ENCODE measurements at places on chromosomes 7 and 10.

DNA sequence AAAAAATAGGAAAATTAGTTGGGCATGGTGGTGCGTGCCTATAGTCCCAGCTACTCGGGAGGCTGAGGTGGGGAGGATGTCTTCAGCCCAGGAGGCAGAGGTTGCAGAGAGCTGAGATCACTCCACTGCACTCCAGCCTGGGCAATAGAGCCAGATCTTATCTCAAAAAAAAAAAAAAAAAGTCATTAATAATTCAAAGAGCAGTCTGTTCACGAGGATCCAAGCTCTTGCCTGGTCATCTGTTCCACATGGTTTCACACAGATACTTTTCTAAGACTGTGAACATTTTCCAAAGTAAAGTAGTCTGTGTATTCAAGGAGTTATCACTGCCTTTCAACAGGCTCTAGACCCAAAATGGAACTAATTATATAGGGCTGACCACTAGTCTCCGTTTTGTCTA lies 86.9 kb downstream of the ZNF277 start:
- DNase-seq: no peak

DNA sequence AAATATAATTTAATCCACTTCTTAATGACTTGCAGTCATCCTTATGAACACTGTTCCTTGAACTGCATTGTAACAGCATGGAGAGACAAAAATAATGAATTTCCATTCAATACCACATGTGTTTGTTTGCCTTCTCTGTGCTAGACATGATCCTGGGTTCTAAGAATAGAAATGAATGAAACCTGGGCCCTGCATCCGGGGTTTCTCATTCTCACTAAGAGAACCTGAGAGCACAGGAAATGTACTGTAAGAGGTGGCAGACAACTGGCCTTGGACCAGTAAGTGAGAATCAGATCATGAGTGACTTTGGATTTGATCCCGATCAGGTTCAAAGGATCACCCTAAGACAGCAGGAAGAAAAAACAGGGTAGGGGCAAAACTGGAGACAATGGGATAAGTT lies 37.2 kb upstream of the CUL1 start:
- no peak for DNase-seq

GRCh38 chr10:56605051-56605450 lies 244.0 kb upstream of the ZWINT start:
- DNase-seq: no peak

DNA sequence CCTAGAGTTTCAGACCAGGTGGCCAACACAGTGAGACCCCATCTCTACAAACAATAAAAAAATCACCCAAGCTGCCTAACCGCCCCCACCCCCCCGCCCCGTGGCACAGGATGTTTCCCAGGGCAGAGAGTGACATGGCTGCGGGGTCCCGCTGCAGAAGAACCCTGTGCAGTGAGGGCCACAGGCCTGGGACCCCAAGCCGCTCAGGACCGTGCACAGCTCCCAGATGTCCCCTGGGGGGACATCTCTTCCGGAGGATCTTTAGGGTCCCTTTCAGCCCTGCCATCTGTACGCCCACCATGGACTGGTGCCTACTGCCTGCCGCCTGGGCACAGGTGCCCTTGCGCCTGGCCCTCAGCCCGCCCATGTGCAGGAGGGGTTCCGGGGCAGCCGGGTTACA lies 373.6 kb downstream of the DNAJB6 start:
- DNase-seq: no peak

GRCh38 chr7:7662527-7662926 lies 22.0 kb downstream of the UMAD1 start:
- DNase-seq: no peak

DNA sequence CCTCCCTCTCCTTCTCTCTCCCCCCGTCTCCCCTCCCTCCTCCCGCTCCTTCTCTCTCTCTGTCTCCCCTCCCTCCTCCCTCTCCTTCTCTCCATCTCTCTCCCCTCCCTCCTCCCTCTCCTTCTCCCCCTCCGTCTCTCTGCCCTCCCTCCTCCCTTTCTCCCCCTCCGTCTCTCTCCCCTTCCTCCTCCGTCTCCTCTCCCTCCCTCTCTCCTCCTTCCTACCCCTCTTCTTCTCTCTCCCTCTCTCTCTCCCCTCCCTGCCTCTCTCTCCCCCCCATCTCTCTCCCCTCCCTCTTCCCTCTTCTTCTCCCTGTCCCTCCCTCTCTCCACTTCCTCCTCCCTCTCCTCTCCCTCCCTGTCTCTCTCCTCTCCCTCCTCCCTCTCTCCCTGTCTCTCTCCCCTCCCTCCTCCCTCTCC lies 32.2 kb downstream of the AP5Z1 start:
- no peak for DNase-seq

GRCh38 chr10:7651853-7652470 lies 14.8 kb downstream of the ITIH5 start:
- no peak for DNase-seq

- no peak for DNase-seq
Observed at GRCh38 chr7:167090-167855, 25.1 kb upstream of the FAM20C start.

- no peak for DNase-seq
Observed at GRCh38 chr10:71719042-71719441, 536 bp downstream of the C10orf105 start.

DNA sequence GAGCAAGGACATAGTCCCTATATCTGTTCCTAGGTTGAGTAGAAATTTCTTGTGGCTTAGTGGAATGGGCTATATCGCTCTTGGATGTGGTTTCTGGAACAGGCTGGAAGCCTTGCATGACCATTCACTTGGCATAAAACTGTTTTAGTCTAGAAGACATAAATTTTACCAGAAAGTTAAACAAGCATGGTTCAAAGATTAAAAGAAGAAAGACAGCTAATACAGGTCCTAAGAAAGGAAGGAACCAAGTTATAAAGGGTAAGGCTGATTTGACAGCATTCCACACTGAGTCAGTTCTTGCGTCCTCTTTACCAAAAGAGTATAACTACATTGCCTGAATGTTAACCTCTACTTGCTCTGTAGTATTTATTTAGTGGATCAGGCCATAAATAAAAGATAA lies 724.2 kb downstream of the SORCS1 start:
- no peak for DNase-seq

- no peak for DNase-seq
Observed at GRCh38 chr10:28036587-28036986, 37.7 kb upstream of the ODAD2 start.

DNA sequence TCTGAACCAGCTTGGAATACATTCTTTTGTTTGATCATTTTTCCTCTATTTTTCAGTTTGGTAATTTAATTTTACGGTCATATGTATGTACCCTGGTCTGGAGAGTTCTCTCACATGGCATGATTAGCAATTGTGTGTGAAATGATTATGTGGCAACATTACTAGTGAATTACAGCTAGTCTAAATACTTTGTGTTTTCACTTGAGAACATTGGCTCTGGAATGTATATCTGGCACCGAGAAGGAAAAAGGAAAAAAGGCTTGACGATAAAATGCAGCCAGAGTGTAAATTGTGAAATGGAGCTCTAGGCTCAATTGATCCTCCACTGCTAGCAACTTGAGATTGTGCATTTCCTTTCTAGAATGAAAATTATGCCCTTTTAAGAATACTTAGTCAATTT lies 397.2 kb downstream of the EXOC4 start:
- no peak for DNase-seq

DNA sequence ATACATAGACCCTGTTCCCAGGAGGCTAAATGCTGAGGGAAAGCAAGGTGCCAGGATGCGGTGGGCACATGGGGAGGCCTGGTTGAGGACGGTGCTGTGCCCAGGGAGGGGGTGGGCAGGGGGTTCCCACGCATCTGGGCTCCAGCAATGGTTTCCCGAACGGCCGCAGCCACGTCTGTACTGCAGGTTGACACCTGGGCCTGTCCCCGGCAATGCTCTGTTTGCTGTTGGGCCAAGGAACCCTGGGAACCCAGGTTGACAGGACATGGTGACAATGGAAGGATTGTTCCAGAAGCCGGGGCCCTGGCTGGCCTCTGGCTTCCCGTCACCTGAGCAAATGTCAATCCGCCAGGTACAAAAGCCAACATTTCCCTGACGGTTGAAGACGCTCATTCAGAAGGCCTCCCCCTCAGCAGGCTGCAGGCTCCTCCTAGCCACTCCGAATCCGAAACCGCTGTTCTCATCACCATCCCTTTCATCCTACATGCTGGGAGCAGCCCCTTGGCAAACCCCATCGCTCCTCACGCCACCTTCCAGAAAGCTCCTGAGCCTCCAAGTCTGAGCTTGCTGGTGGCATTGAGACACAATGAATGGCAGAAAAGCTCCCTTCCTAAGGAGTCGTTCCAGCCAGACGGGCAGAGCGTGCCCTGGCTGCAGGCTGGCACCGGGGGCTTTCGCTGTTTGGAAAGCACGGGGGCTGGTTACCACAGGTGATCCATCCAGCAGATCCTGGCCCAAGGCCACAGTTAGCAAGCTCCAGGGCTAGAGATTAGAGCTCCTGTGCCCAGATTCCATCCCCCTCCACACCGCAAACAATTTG lies 31.2 kb downstream of the SPOCK2 start:
- DNase-seq: no peak

DNA sequence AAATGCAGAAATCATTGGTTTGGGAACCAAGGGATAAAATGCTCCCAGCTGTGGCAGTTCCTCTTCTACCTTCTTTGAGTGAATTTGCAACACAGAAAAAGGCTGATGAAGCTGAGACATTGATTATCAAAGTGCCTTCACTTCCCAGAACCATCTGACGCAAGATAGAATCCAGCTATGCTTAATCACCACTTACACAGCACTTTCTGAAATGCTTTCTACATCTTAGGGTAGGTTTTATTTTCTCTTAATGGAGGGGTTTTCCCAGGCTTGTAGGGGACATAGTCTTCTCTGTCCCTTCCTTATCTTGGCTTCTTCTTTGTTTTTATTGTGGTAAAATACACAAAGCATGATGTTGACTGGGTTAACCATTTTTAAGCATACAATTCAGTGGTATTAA lies 332.6 kb upstream of the ZNF32 start:
- no peak for DNase-seq

GRCh38 chr10:58727633-58728032 lies 215.0 kb downstream of the BICC1 start:
- no peak for DNase-seq

GRCh38 chr7:26856176-26856985 lies 8.0 kb downstream of the SKAP2 start:
- no peak for DNase-seq

DNA sequence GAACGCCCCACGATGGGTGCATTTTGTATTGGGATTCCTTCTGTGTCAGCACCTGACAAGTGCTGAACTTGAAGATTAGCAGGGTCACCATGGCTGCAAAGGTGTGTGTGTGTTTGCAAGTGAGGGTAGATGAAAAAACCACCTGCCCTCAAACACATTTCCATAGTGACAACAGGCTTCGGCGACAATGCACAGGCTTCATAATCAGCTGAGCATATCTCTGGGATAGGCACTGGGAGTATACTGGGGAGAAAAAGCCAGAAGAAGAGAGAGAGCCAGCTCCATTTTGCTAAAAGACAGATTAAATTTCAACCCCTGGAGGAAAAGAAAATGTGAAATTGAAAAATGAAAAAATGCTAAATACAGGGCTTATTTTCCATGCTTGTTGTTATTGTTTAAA lies 656.1 kb downstream of the INHBA start:
- no peak for DNase-seq

DNA sequence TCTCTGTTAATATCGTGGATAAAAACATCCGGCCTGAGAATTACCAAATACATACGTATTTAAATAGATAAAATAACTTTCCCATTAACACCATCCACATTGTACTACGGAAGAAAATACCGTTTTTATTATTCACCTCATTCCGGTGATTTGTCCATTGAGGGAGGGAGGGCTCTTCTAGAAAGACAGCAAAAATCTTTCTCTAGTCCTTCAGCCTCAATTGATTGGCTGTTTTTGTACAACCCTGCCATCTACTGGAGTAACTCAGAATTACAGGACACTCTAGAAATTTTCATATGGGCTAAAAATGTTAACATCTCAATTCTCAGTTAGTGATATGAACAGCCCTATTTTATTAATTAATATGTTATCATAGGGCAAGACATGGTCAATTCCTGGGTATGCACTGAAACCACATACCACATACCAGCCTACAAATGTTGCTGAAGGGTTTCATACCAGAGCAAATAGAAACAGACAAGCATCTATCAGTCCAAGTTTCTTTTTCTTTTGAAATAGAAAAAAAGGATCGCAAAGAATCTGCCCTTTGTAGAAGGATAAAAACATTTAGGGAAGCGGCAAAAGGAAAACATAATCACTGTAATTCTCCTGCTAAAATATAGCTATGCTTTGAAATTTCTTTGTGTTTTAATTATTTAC lies 55.8 kb upstream of the CDCA7L start:
- no peak for DNase-seq

- DNase-seq: no peak
Observed at GRCh38 chr7:106166651-106167342, 54.7 kb upstream of the SYPL1 start.

DNA sequence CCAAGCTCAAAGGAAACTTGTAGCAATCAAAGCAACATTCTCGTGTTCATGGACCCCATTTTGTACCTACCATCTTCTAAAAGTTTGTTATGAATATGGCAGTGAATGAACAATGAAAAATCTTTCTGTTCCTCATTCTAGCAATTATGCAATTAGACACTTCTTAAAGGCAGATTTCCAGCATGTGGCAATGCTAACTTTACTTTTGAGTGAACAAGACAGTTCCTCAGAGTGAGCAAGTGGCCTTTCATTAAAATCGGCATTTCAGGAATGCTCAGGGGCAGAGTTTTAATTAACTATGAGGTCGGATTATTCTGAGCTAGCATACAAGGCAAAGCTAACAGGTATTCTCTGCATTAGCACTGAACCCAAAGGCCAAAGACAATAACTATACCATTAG lies 48.4 kb upstream of the NFE2L3 start:
- DNase-seq: no peak

- DNase-seq: no peak
Observed at GRCh38 chr10:120131183-120131582, 238.7 kb downstream of the SEC23IP start.

GRCh38 chr10:94235461-94235860 lies 127.3 kb downstream of the NOC3L start:
- no peak for DNase-seq

DNA sequence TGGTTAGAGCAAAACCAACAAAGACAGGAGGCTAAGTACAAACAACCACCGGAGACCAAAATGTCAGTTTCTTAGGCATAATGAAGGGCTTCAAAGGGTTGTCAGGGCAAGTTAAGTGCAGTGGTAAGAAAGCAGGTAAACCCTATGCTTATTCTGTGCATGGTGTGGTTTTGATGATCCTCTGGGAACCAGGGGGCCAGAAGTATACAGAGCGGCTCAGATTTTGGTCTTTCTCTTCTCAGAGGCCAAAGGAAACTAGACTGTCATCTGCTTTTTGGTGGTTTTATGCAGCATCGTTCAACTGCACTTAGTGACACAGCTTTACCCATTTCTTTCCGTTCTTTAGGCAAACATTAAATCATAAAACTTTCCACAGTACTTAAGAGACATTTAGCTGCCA lies 332.7 kb upstream of the CELF2 start:
- DNase-seq: no peak

- DNase-seq: no peak
Observed at GRCh38 chr7:2513702-2514101, 5.9 kb upstream of the LFNG start.
